ENCODE measurements at places on chromosomes 13 and 19. TPM values are rescaled to one million over a fixed set of nuclear protein-coding genes. Genes with fewer than 3 reads are reported as not detected.

The CEACAM7 gene
- total RNA-seq = not detected

The MFSD12 gene
- total RNA-seq = 38.3 TPM

- no peak for ATAC-seq
Observed at GRCh38 chr13:31503626-31504025, 235.7 kb upstream of the RXFP2 start.

The PSG6 gene
- total RNA-seq = not detected

GRCh38 chr19:46144756-46145155 is 3.3 kb upstream of the IGFL2 start:
- ATAC-seq = no peak

- ATAC-seq = peak; percentile 73
Observed at GRCh38 chr19:11137542-11138384, 17.8 kb downstream of the SPC24 start.

The SNRPA gene
- total RNA-seq = 171 TPM
